ENCODE measurements at places on chromosomes 5 and 9.

- DNase-seq: no peak
These were observed 4.8 kb downstream of the KIAA0825 start for GRCh38 chr5:94613583-94613982.

- DNase-seq: no peak
These were observed 106.0 kb downstream of the MVB12B start for GRCh38 chr9:126432659-126433058.

- no peak for DNase-seq
These were observed 108.1 kb downstream of the SEMA5A start for GRCh38 chr5:9437741-9438240.

DNA sequence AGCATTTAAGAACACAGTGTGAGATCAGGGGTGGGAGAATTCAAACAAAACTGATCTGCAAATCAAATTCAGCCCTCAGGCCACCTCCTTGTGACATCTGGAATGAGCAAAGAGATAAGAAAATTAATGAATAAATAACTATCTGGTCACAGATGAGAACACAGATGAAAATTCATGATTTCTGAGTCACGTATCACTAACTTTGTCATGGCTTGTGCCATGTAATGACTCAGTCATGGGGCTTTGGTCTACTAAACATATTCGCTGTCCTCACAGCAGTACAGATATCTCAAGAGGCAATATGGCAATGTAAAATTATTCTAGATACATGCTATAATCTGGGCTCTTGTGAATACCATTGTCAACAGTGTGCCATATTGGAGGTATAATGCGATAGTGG is 274.4 kb downstream of the MAN2A1 start:
- DNase-seq: no peak

DNA sequence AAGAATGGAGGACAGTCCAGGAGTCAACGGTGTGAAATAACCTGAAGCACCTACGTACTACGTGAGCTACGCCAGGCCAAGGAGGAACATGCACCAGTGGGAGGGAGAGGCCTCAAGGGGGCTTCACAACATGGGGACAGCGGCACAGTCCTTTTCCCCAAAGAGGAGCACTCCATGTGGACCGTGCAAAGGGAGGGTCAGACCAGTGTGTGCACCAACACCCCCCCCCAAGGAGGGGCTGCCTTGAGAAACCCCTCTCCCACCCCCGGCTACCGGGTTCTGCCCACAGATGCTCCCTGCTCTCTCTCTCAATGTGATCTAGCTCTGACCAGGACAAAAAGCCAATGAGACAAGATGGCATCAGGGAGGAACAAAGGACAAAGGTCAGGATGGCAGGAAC is 68.6 kb downstream of the PRRT1B start:
- DNase-seq: no peak

GRCh38 chr9:19555214-19555613 is 146.4 kb downstream of the ACER2 start:
- no peak for DNase-seq

DNA sequence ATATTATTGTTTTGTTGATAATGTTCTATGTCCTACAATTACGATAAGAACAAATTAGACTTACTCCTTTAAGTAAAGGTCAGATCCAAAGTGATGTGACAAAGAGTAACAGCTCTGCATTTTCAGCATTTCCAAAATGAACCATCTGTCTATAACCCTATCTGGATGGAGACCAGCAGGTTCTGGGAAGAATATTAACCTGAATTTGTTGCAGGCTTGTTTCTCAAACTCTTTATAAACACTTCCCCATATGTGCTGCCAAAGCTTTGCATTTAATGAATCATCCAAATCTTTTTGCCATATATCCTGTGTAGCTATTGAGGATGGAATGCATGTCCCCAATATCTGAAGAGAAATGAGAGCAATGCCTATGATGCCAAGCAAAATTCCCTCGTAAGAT is 198.9 kb upstream of the SLC27A6 start:
- DNase-seq: no peak

- no peak for DNase-seq
These were observed 460.2 kb downstream of the GADD45G start for GRCh38 chr9:90064971-90065370.

DNA sequence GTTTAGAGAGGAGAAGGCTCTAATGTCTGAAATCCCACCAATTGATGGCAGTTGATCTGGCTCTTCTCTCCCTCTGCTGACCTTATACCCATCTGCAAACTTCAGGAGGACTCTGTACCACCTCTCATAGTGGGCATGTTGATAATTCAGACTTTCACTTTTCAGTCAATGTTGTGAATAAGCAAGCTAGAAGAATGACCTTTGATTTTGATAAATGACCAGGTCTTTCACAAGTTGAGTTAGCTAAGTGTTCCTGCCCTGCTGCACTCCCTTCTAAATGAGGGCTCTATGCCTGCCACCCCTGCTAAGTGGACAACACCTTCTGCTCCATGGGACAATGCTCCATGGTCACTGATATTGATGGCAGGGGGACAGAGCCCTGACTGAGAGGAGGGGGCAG is 74.7 kb downstream of the SPRY4 start:
- DNase-seq: no peak

Data from nucleus accumbens (tissue), 56 donors.